ENCODE measurements at places on chromosomes 2 and 18.

- H3K4me1 ChIP-seq, result no peaks in the 10 kb centered on the region
- no peaks in the 10 kb centered on the region for H3K36me3 ChIP-seq
Measured at GRCh38 chr2:169014780-169015179, 16.3 kb downstream of the ABCB11 start.

DNA sequence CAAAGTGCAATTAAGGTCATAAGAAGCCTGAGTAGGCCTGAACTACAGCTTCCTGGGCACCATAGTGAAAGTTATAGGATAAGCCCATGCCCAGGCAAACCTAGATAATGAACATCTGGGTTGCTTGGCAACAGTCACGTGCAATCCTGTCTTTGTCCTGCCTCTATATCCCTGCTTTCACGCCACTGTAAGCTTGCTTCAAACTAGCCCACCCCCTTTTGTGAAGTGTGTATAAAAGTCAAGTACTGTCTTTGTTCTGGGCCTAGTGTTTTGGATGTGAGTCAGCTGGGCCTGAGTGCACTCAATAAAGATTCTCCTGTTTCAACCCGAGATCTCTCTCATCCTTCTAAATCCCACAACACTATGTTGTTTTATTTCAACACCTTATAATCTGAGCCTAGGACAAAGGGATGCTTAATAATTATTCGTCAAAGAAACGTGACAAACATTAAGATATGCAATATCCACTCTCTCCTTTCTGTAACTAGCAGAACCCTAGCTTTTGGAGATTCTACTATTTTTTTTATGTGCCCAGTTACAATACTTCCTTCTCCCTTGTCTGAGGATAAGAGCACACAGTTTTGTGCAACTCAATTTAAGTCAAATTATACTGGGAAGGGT, 927.8 kb downstream of the SUCLG1 start:
- no peaks in the 10 kb centered on the region for H3K4me1 ChIP-seq
- DNase-seq, result no peak
- no peak overlapping the region for H3K4me3 ChIP-seq
- H3K36me3 ChIP-seq, result no peaks in the 10 kb centered on the region

DNA sequence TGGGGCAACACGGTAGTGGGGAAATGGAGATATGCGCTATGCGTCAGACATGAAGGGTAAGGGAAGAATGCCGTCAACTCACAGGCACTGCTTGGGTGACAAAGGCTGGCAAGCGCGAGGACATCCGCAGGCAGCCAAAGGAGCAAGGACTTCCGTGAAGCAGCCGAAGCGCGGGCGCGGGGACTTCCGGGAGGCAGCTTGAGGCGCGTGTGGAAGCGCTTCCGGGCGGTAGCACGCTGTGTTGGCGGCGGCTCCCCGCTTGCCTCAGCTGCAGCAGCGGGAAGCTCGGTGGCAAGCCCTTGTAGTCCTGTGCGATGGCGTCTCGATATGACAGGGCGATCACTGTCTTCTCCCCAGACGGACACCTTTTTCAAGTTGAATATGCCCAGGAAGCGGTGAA, at the start of gene PSMA8:
Gene PSMA8, plus strand, starts transcription at position 218 of the 400 bp plus-strand sequence. Its CDS starts 97 bp downstream, at position 315.
- no peaks in the 10 kb centered on the region for H3K4me1 ChIP-seq
- DNase-seq, result peak; percentile 32
- H3K36me3 ChIP-seq, result no peaks in the 10 kb centered on the region
- no peaks in the 10 kb centered on the region for H3K27me3 ChIP-seq

GRCh38 chr2:72126186-72127100, 21.2 kb downstream of the CYP26B1 start:
- H3K4me1 ChIP-seq, result no peaks in the 10 kb centered on the region
- H3K4me3 ChIP-seq, result no peak overlapping the region
- H3K27ac ChIP-seq, result no peak overlapping the region

- H3K36me3 ChIP-seq, result no peaks in the 10 kb centered on the region
- H3K4me3 ChIP-seq, result no peak overlapping the region
- no peaks in the 10 kb centered on the region for H3K4me1 ChIP-seq
- H3K27me3 ChIP-seq, result no peaks in the 10 kb centered on the region
- H3K27ac ChIP-seq, result no peak overlapping the region
Measured at GRCh38 chr2:70717431-70718038, 50.5 kb downstream of the ADD2 start.

DNA sequence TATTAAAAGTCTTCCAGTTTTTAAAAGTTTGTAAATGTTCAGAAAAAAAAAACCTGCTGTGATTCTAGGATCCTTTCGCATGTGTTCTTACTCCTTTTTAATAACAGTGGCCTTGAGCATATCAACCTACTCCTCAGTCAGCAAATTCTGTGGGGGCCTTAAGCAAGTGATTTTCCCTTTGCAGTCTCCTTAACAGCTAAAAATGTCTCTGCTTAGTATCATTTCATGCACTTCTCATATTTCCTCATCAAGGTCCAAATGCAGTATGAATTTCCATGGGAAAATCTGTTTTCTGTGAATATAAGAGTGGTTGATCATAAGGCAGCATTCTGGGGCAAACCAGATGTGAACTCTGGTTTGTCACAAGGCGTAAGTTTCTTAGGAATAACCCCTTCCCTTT, 2175.1 kb upstream of the PIK3C3 start:
- no peaks in the 10 kb centered on the region for H3K36me3 ChIP-seq
- DNase-seq, result no peak
- H3K4me3 ChIP-seq, result no peak overlapping the region
- no peaks in the 10 kb centered on the region for H3K4me1 ChIP-seq
- H3K27ac ChIP-seq, result no peak overlapping the region

DNA sequence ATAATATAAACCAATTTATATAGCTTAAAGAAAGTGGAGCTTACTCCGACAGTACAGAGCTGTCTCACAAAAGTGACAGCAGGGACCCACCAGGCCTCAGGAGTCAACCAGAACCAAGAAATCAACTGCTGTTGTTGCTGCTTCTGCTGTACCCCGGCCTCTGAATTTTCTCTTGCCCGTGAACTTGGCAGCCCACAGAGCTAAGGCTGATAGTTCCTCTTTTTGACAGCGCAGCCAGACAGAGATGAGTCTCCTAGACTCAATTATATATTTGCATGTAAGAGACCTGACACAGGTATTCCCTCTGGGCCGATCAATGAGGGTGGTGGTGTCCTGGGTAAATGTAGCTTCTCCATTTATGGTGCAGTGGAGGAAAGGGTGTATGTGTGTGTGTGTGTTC, 109.4 kb downstream of the KCTD1 start:
- no peak overlapping the region for H3K4me3 ChIP-seq
- no peaks in the 10 kb centered on the region for H3K36me3 ChIP-seq
- no peak overlapping the region for H3K27ac ChIP-seq

GRCh38 chr2:135169900-135170753, 118.0 kb downstream of the RAB3GAP1 start:
- H3K27me3 ChIP-seq, result no peaks in the 10 kb centered on the region
- H3K27ac ChIP-seq, result no peak overlapping the region
- no peaks in the 10 kb centered on the region for H3K4me1 ChIP-seq
- no peaks in the 10 kb centered on the region for H3K36me3 ChIP-seq

GRCh38 chr18:79682894-79683625, 3.5 kb downstream of the CTDP1 start:
- no peak overlapping the region for H3K4me3 ChIP-seq
- H3K27me3 ChIP-seq, result no peaks in the 10 kb centered on the region

GRCh38 chr2:8984855-8985254, 18.6 kb downstream of the MBOAT2 start:
- H3K4me1 ChIP-seq, result peaks cover 2% of the 10 kb centered on the region
- no peak overlapping the region for H3K4me3 ChIP-seq
- no peaks in the 10 kb centered on the region for H3K36me3 ChIP-seq
- no peak overlapping the region for H3K27ac ChIP-seq

GRCh38 chr2:240620859-240621258, 4.4 kb upstream of the GPR35 start:
- DNase-seq, result no peak
- no peaks in the 10 kb centered on the region for H3K36me3 ChIP-seq
- H3K27me3 ChIP-seq, result no peaks in the 10 kb centered on the region

- H3K27ac ChIP-seq, result no peak overlapping the region
- no peaks in the 10 kb centered on the region for H3K27me3 ChIP-seq
- no peaks in the 10 kb centered on the region for H3K4me1 ChIP-seq
- H3K4me3 ChIP-seq, result no peak overlapping the region
Measured at GRCh38 chr2:238523158-238524110, 96.7 kb downstream of the ASB1 start.

DNA sequence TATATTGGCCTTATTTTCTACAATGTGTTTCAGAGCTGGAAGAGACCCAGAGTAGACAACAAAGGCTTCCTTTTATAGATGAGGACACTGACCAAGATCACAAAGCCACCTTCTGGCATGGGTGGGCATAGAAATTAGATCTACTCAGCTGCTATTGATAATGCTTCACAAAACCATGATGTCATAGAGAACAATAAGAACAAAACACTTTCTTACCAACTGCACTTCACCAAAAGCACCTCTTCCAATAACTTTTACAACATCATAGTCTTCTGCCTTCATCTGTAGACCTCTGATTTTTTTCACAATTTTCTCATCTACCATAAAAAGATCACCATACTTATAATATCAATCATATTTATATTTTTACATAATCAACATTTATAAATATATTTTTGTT, 58.1 kb downstream of the ROCK2 start:
- H3K4me1 ChIP-seq, result no peaks in the 10 kb centered on the region
- peaks cover 22% of the 10 kb centered on the region for H3K36me3 ChIP-seq
- H3K27ac ChIP-seq, result peak overlapping the region; percentile 57

GRCh38 chr2:118372886-118373830, 284.9 kb downstream of the INSIG2 start:
- H3K27ac ChIP-seq, result no peak overlapping the region
- H3K4me1 ChIP-seq, result no peaks in the 10 kb centered on the region
- H3K27me3 ChIP-seq, result no peaks in the 10 kb centered on the region
- no peak for DNase-seq
- no peaks in the 10 kb centered on the region for H3K36me3 ChIP-seq

GRCh38 chr2:165902934-165903333, 50.6 kb downstream of the TTC21B start:
- H3K27ac ChIP-seq, result no peak overlapping the region
- no peak for DNase-seq
- no peaks in the 10 kb centered on the region for H3K4me1 ChIP-seq
- H3K4me3 ChIP-seq, result no peak overlapping the region
- no peaks in the 10 kb centered on the region for H3K27me3 ChIP-seq
- H3K36me3 ChIP-seq, result peaks cover 70% of the 10 kb centered on the region

DNA sequence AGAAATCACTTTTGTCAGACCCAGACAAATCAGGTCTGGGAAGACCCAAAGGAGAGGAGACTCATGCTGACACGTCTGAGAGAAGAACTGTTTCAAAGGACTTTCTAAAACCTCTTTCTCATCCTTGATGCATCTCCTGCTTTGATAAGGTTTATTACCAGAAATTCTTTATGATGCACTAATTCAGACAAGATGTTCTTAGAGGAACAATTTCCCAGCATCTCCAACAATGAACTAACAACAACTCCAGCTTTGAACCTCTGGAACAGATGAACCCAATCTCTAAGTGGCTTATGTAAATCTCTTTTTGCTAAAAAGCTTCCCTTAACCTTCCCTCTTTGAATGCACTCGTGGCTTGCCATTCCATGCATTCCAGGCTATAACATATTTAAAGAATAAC, 15.9 kb upstream of the SERPINB11 start:
- no peak for DNase-seq
- no peaks in the 10 kb centered on the region for H3K36me3 ChIP-seq
- no peak overlapping the region for H3K4me3 ChIP-seq
- no peaks in the 10 kb centered on the region for H3K27me3 ChIP-seq
- H3K27ac ChIP-seq, result no peak overlapping the region

- no peak for DNase-seq
- no peaks in the 10 kb centered on the region for H3K36me3 ChIP-seq
- H3K27me3 ChIP-seq, result no peaks in the 10 kb centered on the region
- no peaks in the 10 kb centered on the region for H3K4me1 ChIP-seq
- H3K4me3 ChIP-seq, result no peak overlapping the region
Measured at GRCh38 chr2:238706673-238707072, 141.2 kb upstream of the TWIST2 start.

DNA sequence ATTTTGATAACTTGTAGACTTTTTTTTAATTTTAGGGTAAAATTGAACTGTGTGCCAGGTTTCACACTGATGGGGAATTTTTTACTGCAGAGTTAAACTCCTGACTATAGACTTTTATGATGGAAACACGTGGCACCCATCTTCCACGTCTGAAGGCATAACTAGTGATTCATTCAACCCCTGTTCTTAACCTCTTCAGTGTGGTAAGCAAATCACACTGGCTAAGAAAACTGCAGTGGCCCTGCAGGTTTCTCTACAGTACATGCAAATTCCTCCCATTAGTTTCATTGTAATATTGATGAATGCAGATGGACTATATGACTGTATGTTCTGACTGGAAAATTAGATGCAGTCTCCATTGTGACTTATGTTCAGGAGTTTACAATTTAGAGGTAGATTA, 47.2 kb downstream of the SMAD4 start:
- H3K27me3 ChIP-seq, result no peaks in the 10 kb centered on the region
- no peak overlapping the region for H3K4me3 ChIP-seq
- peaks cover 64% of the 10 kb centered on the region for H3K36me3 ChIP-seq
- H3K27ac ChIP-seq, result no peak overlapping the region

- H3K36me3 ChIP-seq, result no peaks in the 10 kb centered on the region
- H3K27me3 ChIP-seq, result no peaks in the 10 kb centered on the region
- H3K4me1 ChIP-seq, result no peaks in the 10 kb centered on the region
- H3K27ac ChIP-seq, result no peak overlapping the region
- no peak for DNase-seq
- H3K4me3 ChIP-seq, result no peak overlapping the region
Measured at GRCh38 chr2:240407090-240407489, 28.4 kb upstream of the GPC1 start.

DNA sequence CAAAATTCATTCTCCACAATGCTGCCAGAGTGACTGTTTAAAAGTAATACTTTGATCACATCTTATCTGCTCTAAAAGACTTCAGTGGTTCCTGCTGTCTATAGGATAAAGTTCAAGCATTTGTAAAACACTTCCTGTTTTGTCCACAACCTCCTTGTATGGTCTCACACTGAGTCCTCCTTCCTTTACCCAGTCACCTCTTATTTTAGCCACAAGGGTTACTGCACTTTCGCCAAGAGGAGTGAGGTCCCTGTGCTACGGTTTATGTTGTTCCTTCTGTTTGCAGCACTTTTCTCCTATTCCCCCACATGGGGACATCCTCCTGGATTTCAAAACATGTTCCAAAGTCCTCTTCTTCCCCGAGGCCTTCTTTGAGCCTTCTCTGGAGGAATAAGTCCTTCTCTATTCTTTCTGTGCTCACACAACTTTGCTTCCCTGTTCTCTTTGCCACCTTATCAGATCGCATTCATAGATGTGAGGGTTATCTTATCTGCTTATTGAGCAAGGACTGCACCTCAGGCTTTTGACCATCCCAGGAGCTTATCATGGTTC, 112.2 kb upstream of the NABP1 start:
- no peaks in the 10 kb centered on the region for H3K4me1 ChIP-seq
- H3K27me3 ChIP-seq, result no peaks in the 10 kb centered on the region
- DNase-seq, result no peak
- H3K4me3 ChIP-seq, result no peak overlapping the region

GRCh38 chr2:230850358-230850658, 14.4 kb upstream of the ITM2C start:
- H3K4me3 ChIP-seq, result no peak overlapping the region
- no peak for DNase-seq

- H3K36me3 ChIP-seq, result peaks cover 45% of the 10 kb centered on the region
- DNase-seq, result no peak
- H3K27ac ChIP-seq, result no peak overlapping the region
Measured at GRCh38 chr18:23523429-23524212, 20.3 kb downstream of the RMC1 start.

Measured in heart left ventricle (tissue), 16 donors.